ENCODE measurements at places on chromosomes 6 and 20.

DNA sequence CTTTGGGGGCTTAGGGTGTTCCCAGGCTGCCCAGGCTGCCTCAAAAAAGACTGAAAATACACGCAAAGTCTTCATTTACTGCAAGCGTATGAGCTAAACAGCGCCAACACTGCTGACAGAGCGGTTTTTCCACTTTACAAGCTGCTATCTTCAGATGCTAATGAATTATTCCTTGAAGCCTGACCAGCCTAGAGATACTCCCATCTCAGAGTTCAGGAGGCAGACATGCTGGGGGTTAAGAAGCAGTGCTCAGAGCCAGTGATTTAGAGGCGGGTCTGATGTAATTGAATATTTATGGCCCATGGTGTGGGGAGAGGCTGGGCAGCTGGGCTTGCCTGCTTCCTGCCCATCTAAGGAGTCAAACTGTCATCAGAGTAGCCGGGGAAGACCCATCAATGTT is 241.4 kb downstream of the SLC24A3 start:
- DNase-seq, result no peak

- DNase-seq, result no peak
These were observed 34.7 kb upstream of the EZR start for GRCh38 chr6:158853880-158854213.

- DNase-seq, result peak; percentile 8
These were observed 11.0 kb upstream of the HDGFL1 start for GRCh38 chr6:22558288-22558882.

DNA sequence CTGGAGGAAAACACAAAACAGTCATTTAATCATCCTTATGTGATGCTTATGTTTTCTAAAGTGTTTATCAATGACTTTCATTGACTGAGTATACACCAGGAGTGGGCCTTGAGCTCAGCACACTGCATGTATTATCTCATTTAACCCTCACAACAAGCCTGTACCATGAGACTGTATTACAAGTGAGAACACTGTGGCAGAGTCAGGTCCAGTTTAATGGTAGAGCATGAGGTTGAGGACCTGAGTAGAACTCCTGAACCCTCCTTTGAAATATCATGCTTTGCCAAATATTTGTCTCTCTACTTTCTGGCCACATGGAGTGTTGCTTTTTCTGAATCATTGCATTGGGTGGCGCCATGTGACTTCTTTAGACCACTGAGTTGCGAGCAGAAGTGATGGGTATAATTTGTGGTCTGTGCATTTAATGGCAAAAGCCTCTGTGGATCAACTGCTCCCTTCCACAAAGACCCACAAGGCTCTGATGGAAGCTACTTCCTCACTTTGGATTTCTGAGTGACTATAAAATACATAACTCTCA is 65.0 kb upstream of the SIRPG start:
- no peak for DNase-seq

GRCh38 chr6:119313937-119314884 is 35.4 kb downstream of the MAN1A1 start:
- DNase-seq, result no peak

GRCh38 chr6:55758156-55758937 is 117.0 kb downstream of the BMP5 start:
- peak; percentile 87 for DNase-seq

GRCh38 chr6:148885136-148885865 is 138.5 kb downstream of the UST start:
- no peak for DNase-seq

Data from DMS53 (cell line).